ENCODE measurements at places on chromosomes 1 and 21. TPM values are rescaled to one million over a fixed set of nuclear protein-coding genes. Genes with fewer than 3 reads are reported as not detected.
A peak's percentile ranks its signal among the peaks of the same experiment; 100 is the strongest.

Gene GJA4
- polyA plus RNA-seq = not detected

Gene SLAMF9
- polyA plus RNA-seq = not detected

Gene RUNX3
- 64.0 TPM for polyA plus RNA-seq

Gene KCNJ9
- 0.20 TPM for polyA plus RNA-seq

Gene LRRC71
- not detected for polyA plus RNA-seq

GRCh38 chr1:205832326-205832751, 17.6 kb downstream of the PM20D1 start:
- H3K36me3 ChIP-seq = peaks cover 9% of the 10 kb centered on the region
- no peak overlapping the region for H3K27ac ChIP-seq
- no peak for DNase-seq
- no peak overlapping the region for H3K4me3 ChIP-seq
- no peaks in the 10 kb centered on the region for H3K27me3 ChIP-seq

Gene TTC34
- 0.37 TPM for polyA plus RNA-seq

Gene CHRM3
- 0.86 TPM for polyA plus RNA-seq

GRCh38 chr1:85659174-85659573, 49.1 kb downstream of the ZNHIT6 start:
- no peak overlapping the region for H3K27ac ChIP-seq
- H3K36me3 ChIP-seq = peaks cover 33% of the 10 kb centered on the region
- no peaks in the 10 kb centered on the region for H3K27me3 ChIP-seq
- no peak overlapping the region for H3K4me3 ChIP-seq
- no peak for DNase-seq

Gene FCRL4
- polyA plus RNA-seq = not detected

DNA sequence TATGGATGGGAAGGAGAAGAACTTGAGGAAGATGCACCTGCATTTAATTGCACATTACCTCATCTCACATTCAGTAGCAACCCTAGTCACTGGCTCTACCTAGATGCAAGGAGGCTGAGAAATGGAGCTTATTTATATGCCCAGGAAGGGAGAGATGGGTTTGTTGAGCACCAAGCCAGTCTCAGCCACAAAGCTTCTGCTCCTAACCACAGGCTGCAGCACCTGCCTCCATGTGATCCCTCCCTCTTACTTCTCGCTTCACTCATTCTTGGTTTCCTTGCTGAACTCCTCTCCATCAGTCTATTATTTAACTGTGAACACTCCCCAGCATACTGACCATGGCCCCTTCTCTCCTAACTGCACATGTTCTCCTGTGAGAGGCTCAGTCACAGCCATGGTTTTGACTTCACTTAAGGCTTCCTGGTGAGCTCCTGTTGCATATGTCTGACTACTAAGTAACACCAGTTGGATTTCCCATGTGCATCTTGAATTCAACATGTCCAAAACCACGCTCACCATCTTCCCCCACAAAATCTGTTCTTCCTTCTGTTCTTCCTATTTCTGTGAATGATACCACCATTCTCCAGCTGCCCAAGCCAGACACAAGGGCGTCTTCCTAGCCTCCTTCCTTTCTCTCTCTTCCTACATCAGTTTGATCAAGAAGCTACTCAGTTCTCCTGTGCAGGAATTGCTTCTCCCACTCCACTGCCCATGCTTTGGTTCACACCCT, 139.8 kb downstream of the AK5 start:
- H3K36me3 ChIP-seq = peaks cover 48% of the 10 kb centered on the region
- H3K27ac ChIP-seq = peak overlapping the region; percentile 71
- H3K4me3 ChIP-seq = peak overlapping the region; percentile 71
- no peaks in the 10 kb centered on the region for H3K27me3 ChIP-seq
- DNase-seq = peak; percentile 21

Gene RASSF5
- 358 TPM for polyA plus RNA-seq

Gene PROX1
- polyA plus RNA-seq = not detected

DNA sequence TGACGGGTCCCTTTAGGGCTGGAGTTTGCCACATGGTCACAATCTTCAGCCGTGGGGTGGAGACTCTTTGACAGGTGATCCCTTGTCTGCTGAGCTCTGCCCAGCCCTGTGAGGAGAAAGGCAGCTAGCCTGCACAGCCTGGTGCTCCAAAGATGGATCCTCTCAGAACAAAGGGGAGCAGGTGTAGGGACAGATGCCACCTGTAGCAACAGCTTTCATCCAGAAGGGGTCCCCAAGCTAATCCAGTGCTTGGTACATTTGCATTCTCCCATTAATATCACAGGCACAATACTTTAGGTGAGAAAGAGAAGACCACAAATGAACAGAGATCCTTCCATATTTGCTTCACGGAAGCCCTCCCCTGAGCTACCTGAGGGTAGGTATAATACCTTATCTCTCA, 93.2 kb downstream of the CCDC185 start:
- peaks cover 8% of the 10 kb centered on the region for H3K4me1 ChIP-seq
- no peaks in the 10 kb centered on the region for H3K36me3 ChIP-seq
- DNase-seq = no peak
- no peak overlapping the region for H3K4me3 ChIP-seq
- H3K27me3 ChIP-seq = peaks cover 1% of the 10 kb centered on the region

DNA sequence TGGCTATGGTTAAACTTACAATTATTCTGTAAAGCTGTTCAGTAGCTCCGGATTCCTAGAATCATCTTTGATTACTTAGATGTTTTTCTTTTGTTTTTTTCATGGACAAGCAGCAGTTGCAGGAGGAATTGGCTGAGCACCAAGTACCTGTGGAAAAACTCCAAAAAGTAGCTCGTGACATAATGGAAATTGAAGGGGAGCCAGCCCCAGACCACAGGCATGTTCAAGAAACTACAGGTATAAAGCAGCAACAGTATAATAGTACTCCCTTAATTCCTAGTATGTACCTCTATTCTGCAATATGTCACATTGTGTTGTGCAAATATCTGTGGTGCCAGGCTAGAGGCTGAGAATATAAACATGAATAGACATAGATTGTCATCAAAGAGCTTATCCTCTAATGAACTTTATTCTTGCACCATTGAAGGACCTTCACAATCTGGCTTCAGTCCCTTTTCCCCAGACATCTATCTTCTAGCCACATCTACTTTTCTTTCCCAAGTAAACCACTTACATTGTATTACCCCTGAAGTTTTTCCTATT, 132.3 kb upstream of the BMP8A start:
- no peaks in the 10 kb centered on the region for H3K4me1 ChIP-seq
- H3K36me3 ChIP-seq = peaks cover 9% of the 10 kb centered on the region
- peak overlapping the region; percentile 20 for H3K27ac ChIP-seq
- DNase-seq = no peak
- no peak overlapping the region for H3K4me3 ChIP-seq

Gene ZFP69
- polyA plus RNA-seq = 6.2 TPM

Gene RAB4A
- polyA plus RNA-seq = 16.8 TPM

Gene CHML
- 6.6 TPM for polyA plus RNA-seq

- H3K4me1 ChIP-seq = no peaks in the 10 kb centered on the region
- no peak overlapping the region for H3K4me3 ChIP-seq
- no peak for DNase-seq
- no peaks in the 10 kb centered on the region for H3K36me3 ChIP-seq
- no peaks in the 10 kb centered on the region for H3K27me3 ChIP-seq
Measured at GRCh38 chr1:72526926-72527325, 244.6 kb upstream of the NEGR1 start.
